Stimulated activated naive CD4-positive, alpha-beta T cell treated with Interleukin-2 at 50 U/mL for 16 hours (primary cell): ENCODE measurements at places on chromosomes 11 and 22.

GRCh38 chr11:123000721-123001120, 19.1 kb upstream of the BSX start:
- DNase-seq, result no peak

- DNase-seq, result no peak
These were observed 20.9 kb downstream of the INCENP start for GRCh38 chr11:62144641-62145255.

DNA sequence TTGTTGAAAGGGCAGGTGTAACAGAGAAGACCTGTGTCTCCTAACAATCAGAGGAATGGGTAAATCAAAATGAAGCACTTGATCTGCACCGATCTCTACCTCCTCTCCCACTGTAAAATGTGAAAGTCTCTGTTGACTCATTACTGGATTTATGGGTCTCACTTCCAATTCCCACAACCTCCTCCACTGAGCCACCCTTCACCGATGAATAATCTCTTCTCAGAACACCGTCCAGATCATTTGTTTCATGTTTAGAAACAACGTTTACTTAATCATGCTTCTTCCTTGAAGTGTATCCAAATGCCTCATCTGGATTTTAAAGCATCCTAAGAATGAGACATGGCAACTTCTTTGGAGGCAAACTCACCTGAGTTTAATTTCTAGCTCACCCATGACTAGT, 643.6 kb downstream of the ETS1 start:
- no peak for DNase-seq

DNA sequence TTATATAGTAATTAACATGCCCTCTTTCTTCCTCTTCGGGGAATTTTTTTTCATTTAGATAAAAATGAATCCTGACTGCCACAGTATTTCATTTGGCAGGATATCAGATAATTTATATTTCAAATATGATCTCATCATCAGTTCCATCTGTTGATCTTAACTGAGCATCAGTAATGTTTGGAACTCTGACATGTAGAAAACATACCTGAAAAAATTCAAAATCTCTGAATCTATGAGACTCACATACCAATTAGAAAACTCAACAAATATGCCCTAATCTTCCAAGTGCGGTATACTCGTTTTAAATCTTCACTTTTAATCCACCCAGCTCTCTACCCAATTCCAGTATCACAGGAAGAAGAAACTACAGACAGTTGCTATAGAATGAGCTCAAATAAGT, 161.9 kb downstream of the MSANTD4 start:
- no peak for DNase-seq

DNA sequence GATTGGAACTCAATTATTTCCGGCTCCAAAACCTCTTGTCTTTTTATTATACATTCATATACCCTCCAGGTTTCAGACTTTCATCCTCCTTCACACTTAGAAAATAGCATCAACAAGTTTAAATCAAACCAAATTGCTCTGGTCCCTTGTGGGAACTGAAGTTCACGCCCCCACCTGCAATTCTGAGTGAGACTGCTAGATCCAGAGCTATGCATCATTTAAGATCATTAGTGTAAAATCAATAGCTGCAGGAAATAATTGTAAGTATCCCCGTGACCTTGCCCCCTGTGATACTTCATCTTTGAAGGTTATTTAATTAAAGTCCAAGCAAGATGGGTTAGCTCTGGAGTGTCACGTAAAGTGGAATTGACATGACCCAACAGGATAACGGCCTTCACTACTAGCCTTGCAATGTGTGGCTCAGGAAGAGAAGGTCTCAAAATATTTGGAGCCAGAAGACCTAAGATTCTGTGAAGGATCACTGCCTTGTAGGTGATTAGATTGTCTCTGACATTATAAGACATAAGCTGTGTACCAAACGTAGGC, 742.2 kb upstream of the LRRC4C start:
- no peak for DNase-seq

DNA sequence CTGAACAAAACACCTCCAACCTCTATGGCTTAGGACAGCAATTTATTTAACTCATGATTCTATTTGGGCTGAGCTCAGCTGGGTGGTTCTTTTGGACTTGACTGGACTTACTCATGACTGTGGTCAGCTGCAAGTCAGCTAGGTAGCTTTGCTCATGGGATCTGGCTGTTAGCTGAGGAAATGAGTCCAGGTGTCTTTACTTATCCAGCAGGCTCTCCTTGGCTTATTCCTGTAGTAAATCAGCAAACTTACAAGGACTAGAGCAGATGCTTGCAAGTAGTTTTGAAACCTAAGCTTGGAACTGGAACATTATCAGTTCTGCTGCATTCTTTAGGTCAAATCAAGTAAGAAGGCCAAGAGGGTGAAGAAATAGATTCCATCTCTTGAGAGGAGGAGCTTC, 8.0 kb upstream of the HIKESHI start:
- no peak for DNase-seq

GRCh38 chr11:119172513-119172912, 4.0 kb downstream of the NLRX1 start:
- DNase-seq, result no peak

- DNase-seq, result no peak
These were observed 6.8 kb downstream of the SLN start for GRCh38 chr11:107705027-107705426.

GRCh38 chr22:36385491-36386350, 2.0 kb downstream of the MYH9 start:
- DNase-seq, result peak; percentile 62

DNA sequence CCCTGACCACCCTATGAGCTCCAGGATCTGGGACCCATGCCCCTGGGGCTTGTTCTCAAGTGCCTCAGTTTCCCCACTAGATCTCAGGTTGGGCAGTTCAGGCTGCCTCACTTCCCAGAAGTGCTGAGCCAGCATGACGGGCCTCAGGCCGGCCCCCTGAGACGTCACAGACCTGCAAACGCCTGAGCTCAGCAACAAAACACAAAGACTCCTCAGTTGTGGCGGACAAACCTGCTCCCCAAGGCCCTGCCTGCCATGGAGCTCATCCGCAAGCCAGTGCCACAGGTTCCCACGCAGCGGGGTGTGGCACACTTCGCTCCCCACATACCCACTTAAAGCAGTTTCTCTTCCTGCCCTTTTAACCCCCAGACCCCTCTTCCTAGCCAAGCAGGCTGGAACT, 45.2 kb downstream of the NECTIN1 start:
- DNase-seq, result no peak

- DNase-seq, result no peak
These were observed 40.6 kb downstream of the NECTIN1 start for GRCh38 chr11:119688356-119688755.
